ENCODE measurements at places on chromosomes 13 and 19. TPM values are rescaled to one million over a fixed set of nuclear protein-coding genes. Genes with fewer than 3 reads are reported as not detected.

The DNAAF3 gene
- total RNA-seq = 0.21 TPM

The COPE gene
- 264 TPM for total RNA-seq

The KLK4 gene
- not detected for total RNA-seq

The ACTMAP gene
- 15.2 TPM for total RNA-seq

The FGF21 gene
- total RNA-seq = not detected

The SEMA6B gene
- not detected for total RNA-seq

The CLEC4G gene
- total RNA-seq = not detected

The KLF5 gene
- total RNA-seq = 5.4 TPM

The CLDN10 gene
- not detected for total RNA-seq

The LILRB4 gene
- total RNA-seq = not detected

The FFAR3 gene
- not detected for total RNA-seq

The KASH5 gene
- not detected for total RNA-seq

The LYPD3 gene
- total RNA-seq = 0.68 TPM

The MUC16 gene
- total RNA-seq = under 0.01 TPM

The POU2F2 gene
- 15.7 TPM for total RNA-seq

The PRSS57 gene
- total RNA-seq = not detected

The KIR2DL3 gene
- total RNA-seq = 0.24 TPM

The RAB11B gene
- 92.7 TPM for total RNA-seq

The ZNF714 gene
- total RNA-seq = 20.0 TPM

The GARIN5A gene
- not detected for total RNA-seq

The TNFSF9 gene
- total RNA-seq = 1.7 TPM

The TMEM145 gene
- total RNA-seq = 0.37 TPM

The ATP4A gene
- not detected for total RNA-seq

The LMTK3 gene
- total RNA-seq = 3.7 TPM

The GJA3 gene
- 0.16 TPM for total RNA-seq

The ALKBH7 gene
- 48.8 TPM for total RNA-seq

The COL5A3 gene
- 0.18 TPM for total RNA-seq

The VWA8 gene
- 16.9 TPM for total RNA-seq

The WDR87 gene
- total RNA-seq = not detected

The CYSLTR2 gene
- total RNA-seq = 3.3 TPM

The MAST1 gene
- 1.3 TPM for total RNA-seq

The ZNF581 gene
- total RNA-seq = 22.7 TPM

The CYP2A6 gene
- not detected for total RNA-seq

The CCL25 gene
- total RNA-seq = 10.2 TPM

The TTC9B gene
- not detected for total RNA-seq

The JSRP1 gene
- not detected for total RNA-seq

The C19orf33 gene
- not detected for total RNA-seq

The ACP5 gene
- 9.9 TPM for total RNA-seq

The KLC3 gene
- not detected for total RNA-seq
